ENCODE measurements at places on chromosomes 13 and 19.

DNA sequence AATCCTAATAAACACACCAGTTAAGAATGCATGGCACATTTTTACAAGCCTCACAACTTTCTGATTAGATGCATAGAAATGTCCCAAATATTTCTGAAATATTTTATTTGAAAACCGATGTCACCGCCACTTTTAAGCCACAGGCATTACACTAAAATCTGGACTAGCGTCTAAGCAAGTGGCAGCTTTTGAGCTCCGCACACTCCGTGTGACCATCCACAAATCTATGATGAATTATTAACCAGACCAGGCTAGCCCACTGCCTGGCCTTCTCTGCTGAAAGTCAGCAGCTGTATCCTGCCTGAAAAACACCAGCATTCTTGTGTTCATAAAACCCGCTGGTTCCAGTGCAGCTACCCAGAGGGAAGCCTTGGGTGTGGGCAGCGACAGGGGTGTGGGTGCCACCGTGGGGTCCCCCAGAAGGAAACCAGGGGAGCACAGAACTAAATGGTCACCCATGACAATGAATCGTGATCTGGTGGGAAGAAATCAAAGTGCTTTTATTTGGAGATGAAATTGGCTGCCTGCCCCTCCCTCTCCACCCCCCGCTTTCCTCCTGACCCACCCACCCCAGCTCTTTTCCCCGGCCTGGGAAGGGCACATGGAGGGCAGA is 13.8 kb downstream of the RASA3 start:
- no peak for DNase-seq

GRCh38 chr13:105363261-105364190 is 1171.9 kb downstream of the EFNB2 start:
- DNase-seq, result no peak

DNA sequence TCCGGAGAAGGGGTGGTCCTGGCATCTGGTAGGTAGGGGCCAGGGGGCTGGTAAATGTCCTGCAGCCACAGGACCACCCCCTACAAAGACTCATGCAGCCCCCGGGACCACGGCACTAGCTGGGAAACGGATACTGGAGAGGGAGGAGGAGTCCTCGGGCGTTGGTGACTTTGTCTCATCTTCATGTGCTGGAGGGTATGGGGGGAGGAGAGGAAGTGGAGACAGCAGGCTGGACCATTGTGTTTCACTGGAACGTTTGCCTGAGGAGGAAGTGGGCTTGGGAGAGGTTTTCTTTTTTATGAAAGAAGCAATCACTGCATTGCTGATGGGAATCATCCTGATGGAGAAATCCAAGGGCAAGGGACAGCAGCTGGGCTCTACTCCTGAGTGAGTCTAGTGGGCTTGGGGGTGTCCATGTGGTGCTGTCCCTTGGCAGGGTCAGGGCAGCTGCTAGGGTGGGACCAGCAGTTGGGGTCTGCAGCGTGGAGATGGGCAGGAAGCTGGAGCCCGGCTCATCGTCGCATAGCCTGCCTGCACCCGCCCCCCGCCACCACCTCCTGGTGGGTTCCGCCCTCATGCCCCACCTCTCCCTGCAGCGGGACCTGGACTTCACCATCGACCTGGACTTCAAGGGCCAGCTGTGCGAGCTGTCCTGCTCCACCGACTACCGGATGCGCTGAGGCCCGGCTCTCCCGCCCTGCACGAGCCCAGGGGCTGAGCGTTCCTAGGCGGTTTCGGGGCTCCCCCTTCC is 1.7 kb upstream of the ADM5 start:
- peak; percentile 63 for DNase-seq

DNA sequence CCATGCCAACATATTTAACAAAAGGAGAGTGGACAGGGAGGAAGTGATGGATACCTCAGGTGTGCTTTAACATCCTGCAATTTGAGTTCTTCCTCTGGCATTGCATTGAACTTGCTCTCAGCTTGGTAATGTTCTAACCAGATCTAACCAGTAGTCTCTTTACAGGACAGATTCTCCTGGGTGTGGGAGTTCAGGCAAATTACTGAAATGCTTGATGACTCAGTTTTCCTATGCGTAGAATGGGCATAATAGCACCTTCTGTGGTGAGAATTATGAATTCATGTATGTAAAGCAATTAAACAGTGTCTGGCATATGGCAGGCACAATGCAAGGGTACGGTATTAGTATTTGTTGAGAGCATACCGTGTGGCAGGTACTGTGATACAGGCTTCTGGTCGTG is 3.6 kb downstream of the AKAP11 start:
- DNase-seq, result no peak

DNA sequence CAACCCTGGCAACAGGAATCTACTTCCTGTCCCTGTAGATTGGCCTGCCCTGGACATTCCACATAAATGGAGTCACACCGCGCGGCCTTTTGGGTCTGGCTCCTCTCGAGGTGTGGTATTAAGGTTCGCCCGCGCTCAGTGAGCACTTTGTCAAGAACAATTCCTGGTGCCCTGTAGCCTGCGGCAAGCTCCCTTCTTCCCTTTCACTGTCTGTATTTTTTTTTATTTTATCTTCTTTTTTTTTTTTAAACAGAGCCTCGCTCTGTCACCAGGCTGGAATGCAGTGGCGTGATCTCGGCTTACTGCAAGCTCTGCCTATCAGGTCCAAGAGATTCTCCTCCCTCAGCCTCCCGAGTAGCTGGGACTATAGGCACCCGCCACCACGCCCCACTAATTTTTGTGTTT is 28.3 kb downstream of the PEX11G start:
- DNase-seq, result peak; percentile 67

DNA sequence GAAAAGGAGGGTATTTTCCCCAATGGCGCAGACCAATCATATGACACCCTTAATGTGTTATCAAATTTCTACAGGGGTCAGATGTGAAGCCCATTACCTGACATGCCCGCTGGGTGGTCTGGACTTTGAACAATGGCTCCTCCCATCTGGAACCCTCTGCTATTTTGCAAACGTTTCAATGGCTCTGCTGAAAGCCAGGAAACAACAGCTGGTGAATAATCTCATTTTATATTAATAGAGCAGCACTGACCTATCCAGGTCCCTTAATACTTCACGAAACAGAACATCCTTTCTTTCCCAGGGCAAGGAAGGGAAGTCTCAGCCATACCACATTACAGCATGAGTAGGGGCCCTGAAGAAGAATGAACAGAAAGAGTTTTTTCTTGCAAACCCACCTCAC is 20.3 kb upstream of the KPNA3 start:
- no peak for DNase-seq

GRCh38 chr13:42652642-42653415 is 78.9 kb downstream of the TNFSF11 start:
- DNase-seq, result peak; percentile 59

GRCh38 chr13:29754473-29754806 is 96.0 kb downstream of the UBL3 start:
- peak; percentile 92 for DNase-seq

- no peak for DNase-seq
Measured at GRCh38 chr19:42272535-42272897, 3.5 kb downstream of the CIC start.

DNA sequence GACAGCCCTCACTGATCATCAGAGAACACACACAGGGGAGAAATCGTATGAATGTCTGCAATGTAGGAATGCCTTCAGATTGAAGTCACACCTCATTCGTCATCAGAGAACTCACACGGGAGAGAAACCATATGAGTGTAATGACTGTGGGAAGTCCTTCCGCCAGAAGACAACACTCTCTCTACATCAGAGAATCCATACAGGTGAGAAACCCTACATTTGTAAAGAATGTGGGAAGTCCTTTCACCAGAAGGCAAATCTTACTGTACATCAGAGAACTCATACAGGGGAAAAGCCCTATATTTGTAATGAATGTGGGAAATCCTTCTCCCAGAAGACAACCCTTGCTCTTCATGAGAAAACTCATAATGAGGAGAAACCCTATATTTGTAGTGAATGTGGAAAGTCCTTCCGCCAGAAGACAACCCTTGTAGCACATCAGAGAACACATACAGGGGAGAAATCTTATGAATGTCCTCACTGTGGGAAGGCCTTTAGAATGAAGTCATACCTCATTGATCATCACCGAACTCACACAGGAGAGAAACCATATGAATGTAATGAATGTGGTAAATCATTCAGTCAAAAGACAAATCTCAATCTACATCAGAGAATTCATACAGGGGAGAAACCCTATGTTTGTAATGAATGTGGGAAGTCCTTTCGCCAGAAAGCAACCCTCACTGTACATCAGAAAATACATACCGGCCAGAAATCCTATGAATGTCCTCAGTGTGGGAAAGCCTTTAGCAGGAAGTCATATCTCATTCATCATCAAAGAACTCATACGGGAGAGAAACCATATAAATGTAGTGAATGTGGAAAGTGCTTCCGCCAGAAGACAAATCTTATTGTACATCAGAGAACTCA is 32.5 kb downstream of the ZNF567 start:
- peak; percentile 48 for DNase-seq

Data from mesendoderm (in vitro differentiated cells).